ENCODE measurements at places on chromosomes 12 and 14.

- no peak for DNase-seq
Observed at GRCh38 chr14:75260025-75260763, 18.4 kb upstream of the FOS start.

DNA sequence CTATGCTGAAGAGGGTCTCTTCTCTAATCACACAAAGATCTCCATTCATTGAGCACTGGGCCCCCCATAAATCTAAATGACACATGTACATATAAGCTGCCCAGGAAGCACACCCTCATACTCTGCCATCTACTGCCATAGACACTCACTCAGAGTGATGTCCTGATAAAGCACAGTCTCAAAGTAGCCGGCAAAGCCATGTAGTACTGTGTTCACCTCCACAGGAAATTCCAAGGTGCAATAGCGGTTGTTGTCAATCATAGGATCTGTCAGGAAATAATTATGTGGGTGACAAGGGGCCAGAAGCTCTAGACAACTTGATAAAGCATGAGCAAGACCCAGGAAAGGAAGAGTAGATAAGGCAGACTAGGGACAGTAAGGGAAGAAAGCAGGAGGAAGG is 3.3 kb upstream of the RBM23 start:
- DNase-seq: no peak

DNA sequence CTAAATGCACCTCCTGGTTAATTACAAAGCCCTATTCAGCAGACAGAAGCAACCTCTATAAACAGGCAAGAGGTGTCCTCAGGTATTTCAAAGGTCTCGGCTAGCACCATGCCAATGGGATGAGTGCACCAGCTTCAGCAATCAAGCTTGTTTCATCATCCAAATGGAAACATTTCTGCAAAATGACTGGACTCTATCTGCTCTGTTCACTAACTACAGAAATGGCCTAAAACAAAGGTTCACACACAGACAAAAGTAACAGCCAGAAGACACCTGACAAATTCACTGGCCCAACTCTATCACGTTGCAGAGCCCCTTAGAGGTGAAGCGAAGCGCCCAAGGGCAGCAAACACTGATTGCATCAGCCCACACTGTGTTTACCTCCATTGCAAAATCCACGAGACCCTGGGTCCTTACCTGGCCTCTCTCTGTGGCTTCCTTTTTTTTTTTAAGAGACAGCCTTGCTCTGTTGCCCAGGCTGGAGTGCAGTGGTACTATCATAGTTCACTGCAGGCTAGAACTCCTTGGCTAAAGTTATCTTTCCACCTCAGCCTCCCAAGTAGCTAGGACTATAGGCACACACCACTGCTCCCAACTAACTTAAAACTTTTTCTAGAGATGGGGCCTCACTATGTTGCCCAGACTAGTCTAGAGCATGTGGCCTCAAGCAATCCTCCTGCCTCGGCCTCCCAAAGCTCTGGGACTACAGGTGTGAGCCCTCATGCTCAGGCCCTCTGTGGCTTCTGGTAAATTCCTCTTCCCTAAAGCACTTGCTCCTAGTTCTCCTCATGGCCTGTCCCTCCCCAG is 8.5 kb upstream of the SYNE3 start:
- peak; percentile 60 for DNase-seq

- no peak for DNase-seq
Observed at GRCh38 chr14:54047645-54048308, 91.2 kb upstream of the BMP4 start.

DNA sequence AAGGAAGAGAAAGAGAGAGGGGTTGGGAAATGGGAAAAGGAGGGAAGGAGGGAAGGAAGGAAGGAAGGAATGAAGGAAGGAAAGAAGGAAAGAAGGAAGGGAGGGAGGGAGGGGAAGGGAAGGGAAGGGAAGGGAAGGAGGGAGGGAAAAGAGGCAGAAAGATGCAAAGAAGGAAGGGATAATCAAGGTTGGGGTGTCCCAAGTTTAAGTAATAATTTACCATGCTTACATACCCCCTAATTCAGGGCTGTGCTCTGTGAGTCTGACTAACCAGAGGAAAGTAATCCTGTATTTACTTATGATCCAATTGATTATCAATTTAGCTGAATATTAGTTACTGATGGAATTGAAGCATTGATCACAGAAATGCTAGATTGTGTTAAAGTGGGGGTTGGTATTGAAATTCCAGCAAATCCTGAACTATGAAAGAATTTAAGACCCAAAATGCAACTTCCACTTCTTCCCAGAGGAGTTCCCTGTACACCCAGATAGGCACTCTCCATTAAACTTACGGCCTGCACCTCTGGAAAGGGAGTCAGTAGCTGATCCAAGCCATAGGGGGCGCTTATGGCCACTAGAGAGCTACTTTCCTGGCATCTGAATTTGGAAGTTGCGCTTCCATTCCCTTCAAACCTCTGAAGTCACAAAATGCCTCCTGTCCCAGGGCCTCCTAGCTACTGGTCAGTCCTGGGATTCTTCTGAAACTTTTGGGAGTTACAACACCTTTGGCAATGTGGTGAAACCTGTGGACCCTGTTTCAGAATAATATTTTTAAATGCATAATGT is 162.7 kb upstream of the PWP1 start:
- DNase-seq: no peak

DNA sequence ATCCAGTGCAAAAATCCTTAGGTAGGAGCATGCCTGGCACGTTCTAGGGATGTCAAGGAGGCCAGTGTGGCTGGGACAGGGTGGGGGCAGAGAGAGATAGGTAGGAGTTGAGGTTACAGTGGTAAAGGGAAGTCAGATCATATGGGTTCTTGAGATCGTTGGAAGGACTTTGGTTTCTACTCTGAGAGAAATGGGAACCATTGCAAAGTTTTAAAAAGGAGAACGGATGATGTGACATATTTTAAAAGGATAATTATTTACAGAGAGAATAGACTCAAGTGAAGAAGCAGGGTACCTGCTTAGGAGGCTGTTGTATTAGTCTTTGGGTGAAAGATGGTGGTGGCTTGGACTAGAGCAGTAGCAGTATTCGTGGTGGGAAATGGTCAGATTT is 47.6 kb upstream of the ATP2B1 start:
- DNase-seq: no peak
